ENCODE measurements at places on chromosomes 5 and 9. TPM values are rescaled to one million over a fixed set of nuclear protein-coding genes. Genes with fewer than 3 reads are reported as not detected.

DNA sequence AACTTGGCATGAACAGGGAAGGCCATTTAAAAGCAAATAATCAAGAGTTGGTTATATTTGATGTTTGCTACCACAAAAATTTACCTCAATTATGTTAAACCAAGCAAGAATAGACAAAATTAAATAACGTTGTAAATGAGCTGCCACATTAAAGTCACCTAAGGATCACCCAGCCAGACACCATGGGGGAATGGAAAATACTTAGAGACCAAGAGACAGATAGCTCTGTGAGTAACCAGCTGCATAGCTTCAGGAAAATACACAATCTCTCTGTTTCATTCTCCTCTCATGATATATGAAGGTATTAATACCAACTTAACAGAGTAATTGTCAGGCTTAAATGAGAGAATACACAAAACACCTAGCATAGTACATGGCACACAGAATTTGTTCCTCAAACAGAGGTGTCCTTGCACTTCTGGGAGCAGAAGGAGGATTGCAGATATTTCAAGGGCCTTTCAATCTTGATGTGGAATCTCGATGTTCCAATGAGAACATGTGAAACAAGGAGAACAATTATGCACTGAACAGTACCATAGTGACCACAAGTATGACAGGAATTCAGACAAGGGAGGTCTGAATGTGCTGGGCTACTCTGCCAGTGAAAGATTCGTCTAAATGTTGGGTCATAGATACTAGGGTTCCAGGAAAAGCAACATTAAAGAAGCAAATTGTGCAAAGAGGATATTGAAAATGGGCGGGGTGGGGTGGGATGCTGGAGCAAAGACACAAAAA is 18.6 kb downstream of the JAKMIP2 start:
- DNase-seq = no peak

GRCh38 chr5:173923218-173924095 is 35.3 kb downstream of the CPEB4 start:
- DNase-seq = peak; percentile 37

DNA sequence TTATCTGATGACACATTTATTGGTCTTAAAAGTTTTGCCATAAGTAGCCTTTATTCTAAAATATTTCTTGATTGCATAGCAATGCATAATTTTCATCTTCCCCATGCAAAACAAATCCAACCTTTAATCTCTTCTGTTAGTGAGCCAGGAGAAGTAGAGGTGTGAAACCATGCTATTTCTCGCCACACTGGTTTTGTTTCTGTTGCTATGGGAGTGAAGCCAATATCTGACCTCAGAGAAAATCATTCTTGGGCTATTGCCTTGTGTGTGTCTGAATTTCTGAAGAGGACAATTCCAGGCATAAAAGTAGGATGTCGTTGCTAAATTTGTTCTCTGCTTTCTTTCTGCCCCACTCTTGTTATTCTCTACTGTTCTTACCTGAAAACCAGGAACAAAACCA is 183.6 kb downstream of the PTTG1 start:
- no peak for DNase-seq

GRCh38 chr5:107957051-107957450 is 286.3 kb upstream of the EFNA5 start:
- no peak for DNase-seq

- no peak for DNase-seq
These were observed 530.3 kb downstream of the RASEF start for GRCh38 chr9:82532504-82533180.

DNA sequence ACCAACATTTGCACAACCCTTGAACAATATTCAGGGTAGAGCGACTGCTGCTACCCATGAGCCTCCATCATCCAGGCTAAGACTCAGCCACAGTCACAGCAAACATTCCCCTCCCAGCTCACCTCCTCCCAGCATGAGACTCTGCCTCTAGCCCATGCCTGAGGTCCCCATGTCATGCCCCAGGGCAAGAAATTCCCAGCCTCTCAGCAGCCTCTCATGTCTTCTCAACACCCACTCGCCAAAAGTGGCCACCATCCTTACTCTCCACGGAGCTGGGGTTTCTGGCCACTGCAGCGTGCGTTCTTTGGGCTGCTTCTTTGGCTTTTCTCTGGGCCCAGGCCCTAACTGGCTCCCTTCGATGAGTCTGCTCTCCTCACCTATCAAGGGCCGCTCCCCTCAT is 82.2 kb downstream of the NSUN2 start:
- DNase-seq = no peak

- no peak for DNase-seq
These were observed 23.5 kb upstream of the NKX2-5 start for GRCh38 chr5:173258466-173258865.

- DNase-seq = peak; percentile 32
These were observed 25.9 kb upstream of the AP3B1 start for GRCh38 chr5:78320401-78320800.

DNA sequence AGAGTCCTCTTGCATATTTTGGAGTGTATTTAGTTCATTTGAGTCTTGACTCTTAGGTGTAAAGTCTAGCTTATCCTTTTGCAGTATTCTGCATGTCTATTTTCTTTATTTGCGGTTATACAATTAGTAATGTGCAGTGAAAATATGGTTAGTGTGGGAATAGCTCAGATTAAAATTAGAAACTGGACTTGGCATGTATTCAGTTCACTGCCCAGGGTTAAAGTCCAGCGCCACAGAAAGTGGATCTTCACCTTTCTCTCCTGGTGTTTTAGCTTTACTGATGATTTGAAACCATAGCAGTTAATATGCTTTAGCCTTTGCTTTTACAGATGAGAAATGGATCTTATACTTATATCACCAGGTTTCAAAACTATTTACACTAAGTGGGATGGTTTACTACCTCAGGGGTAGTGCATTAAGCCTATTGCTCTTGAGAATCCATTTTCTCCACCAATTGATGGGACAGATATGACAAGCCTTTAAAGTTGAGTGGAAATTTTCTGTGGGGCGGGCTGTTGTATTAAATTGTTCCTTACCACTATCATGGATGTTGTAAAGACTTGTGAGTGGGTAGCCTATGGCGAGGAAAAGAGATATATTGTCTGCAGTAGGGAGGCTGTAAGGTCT is 48.9 kb downstream of the PBX3 start:
- DNase-seq = no peak

- no peak for DNase-seq
These were observed 57.7 kb downstream of the PDE6A start for GRCh38 chr5:149886692-149887470.

GRCh38 chr5:82330530-82331270 is 52.5 kb upstream of the RPS23 start:
- DNase-seq = no peak

GRCh38 chr5:110807169-110807568 is 68.4 kb downstream of the SLC25A46 start:
- DNase-seq = no peak

DNA sequence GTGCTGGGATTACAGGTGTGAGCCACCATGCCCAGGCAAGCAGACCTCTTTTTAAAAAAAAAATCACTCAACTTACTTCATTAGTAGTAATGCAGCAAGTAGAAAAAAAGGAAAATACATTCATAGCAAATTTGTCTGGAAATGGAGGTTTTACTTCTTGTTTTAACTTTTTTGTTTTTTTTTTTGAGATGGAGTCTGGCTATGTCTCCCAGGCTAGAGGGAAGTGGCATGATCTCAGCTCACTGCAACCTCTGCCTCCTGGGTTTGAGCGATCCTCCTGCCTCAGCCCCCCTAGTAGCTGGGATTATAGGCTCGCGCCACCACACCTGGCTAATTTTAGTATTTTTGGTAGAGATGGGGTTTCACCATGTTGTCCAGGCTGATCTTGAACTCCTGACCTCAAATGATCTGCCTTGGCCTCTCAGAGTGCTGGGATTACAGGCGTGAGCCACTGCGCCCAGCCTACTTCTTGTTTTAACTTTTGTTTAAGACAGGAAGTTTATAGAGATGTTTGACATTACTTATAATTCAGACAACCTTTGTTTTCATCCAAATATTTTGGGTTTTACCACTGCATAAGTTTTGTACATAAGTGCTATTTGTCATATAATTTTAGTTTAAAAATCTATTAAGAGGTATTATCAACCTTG is 26.5 kb downstream of the UBE2R2 start:
- DNase-seq = no peak

CTXN3 gene
- not detected for total RNA-seq

HMCN2 gene
- not detected for total RNA-seq

NFIB gene
- 24.5 TPM for total RNA-seq

CD180 gene
- 15.7 TPM for total RNA-seq

SMIM33 gene
- not detected for total RNA-seq

KCNN2 gene
- not detected for total RNA-seq

OTULINL gene
- total RNA-seq = 1.9 TPM
